ENCODE measurements at places on chromosomes 5 and 9.

DNA sequence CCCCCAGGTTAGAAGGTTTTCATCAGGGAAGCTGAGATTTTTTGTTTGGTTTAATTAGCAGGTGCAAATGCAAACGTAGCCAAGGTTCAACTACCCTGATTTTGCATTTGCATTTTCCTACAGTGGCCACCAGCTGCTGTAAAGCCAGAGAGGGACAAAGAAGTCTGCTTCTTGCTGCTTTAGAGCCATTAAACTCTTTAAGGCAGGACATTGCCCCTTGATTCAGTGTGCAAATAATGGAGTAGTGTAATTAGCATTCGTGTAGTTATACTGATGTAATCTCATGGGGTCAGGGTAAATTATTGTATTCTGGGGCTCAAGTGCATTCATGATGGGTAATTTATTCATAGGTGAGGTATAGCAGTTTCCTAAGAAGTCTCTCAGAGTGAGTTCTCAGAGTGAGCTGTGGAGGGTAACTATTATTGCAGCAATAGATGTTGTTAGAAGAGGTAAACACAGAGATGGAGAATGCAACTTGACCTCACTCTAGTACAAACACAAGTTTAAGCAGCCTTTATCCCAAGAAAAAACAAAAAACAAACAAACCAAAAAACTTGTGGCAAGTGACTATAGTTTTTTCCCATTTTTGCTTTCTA, 526.5 kb downstream of the KIF4B start:
- no peak for DNase-seq

GRCh38 chr5:100676817-100677631, 141.8 kb downstream of the FAM174A start:
- DNase-seq = no peak

DNA sequence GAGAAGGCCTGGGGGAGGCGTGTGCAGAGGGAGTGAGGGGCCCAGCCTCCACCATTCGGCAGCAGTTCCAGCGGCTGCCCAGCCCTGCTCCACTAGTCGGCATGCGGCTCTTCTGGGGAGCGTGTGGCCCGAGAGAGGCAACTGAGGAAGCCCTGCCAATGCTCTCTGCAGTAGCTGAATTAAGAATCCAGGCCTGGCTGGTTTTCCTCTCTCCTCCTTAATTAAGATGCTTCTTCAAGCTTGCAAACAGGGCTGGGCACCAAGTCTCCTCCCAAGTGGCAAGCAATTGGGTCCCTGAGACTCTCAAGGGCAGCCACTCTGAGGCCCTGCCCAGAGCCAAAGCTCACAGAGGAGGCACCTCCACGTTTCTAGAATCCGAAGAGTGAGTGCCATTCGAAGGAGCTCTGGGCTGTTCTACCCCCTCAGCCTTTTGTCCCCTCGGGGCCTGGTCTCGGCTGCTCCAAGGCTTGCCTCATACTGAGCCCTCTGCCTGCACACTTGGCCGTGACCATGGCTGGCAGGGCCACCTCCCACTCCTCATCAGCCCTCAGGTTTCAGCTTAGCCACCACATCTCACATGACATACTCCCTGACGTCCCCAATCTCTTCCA, 75.4 kb upstream of the LRRTM2 start:
- no peak for DNase-seq

DNA sequence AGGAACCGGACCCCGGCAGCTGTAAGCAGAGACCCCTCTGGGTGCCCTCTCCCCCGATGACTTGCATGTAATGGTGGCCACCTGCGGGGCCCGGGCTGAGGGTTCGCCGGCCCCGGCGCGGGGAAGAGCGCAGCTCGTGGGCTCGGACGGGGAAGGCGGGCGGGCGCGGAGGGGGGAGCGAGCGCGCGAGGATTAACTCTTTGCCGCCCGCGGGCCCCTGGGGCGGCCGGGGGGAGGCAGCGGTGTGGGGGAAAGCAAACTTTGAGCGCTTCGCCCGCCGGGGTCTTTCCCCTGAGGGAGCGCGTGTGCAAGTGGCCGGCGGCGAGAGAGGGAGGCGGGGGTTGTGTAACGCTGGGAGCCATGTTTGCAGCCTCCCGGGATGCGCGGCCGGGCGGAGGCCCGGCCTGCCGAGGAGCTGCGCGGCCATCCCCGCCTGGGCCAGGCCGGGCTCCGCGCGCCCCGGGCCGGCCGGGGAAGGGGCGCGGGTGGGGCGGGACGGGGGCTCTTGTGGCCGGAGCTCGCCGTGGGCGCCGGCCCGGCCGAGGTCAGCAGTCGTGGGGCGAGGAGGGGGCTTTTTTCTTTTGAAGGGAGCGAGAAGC, 547 bp downstream of the ANP32B start:
- peak; percentile 31 for DNase-seq

DNA sequence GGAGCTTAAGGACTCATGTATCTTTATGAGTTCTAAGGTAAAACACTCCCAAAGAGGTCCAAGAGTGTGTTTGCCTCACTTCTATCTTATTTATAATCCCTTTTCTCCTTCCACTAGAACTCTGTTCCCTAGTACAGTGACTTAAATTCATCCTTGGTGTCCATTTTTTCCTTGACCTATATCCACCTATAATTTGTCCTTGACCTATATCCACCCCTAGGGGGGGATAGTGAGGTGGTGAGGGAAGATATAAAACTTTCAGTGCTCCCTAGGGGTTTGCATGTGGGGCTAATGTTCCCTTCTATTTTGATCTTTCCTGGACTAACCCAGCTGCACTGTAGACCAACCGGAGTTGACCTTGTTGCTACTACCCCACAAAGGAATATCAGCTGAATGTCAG, 83.5 kb upstream of the GNAQ start:
- peak; percentile 35 for DNase-seq

DNA sequence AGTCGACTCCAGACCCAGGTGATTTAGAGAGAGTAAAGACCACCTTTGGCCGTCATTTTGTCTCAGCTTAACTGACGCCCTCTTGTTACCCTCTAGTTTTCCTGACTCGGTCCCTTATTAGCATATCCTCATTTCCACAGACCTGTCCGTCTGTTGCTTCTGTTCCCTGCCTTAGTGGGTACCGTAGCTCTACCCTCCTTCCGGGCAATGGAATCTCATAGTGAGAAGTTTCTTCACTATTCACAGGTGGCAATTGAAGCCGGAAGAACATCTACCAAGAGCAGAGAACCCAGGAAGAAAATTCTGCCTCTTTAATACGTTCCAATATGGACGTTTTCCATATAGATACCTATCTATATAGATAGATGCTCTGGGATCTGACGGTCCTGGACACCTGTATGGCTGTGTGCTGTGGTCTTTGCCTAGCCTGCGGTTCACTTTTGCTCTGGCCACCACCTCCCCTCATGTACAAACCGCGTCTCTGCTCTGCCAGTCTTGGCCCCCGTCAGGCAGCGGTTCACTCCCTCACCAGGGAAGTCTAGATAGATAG, 652 bp upstream of the TMEM161B start:
- DNase-seq = peak; percentile 25

DNA sequence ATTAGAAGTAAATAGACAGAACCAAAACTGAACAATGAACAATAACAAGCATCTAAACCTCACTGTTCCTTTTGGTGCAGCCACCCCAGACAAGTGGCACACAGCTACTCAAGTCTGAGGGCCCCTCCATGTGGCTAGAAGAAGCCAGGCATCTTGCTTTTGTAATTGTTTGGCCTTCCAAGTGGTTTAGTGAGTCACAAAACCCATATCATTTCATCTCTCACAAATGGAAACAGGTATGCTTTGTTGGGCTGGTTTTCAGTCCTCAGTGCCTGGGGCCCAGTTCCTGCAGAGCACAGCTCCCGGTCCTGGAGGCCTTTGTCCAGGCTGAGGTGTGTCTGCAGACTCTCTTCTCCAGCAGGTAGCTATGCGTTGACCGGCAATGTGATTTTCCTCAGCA, 16.7 kb downstream of the PRLR start:
- DNase-seq = no peak

DNA sequence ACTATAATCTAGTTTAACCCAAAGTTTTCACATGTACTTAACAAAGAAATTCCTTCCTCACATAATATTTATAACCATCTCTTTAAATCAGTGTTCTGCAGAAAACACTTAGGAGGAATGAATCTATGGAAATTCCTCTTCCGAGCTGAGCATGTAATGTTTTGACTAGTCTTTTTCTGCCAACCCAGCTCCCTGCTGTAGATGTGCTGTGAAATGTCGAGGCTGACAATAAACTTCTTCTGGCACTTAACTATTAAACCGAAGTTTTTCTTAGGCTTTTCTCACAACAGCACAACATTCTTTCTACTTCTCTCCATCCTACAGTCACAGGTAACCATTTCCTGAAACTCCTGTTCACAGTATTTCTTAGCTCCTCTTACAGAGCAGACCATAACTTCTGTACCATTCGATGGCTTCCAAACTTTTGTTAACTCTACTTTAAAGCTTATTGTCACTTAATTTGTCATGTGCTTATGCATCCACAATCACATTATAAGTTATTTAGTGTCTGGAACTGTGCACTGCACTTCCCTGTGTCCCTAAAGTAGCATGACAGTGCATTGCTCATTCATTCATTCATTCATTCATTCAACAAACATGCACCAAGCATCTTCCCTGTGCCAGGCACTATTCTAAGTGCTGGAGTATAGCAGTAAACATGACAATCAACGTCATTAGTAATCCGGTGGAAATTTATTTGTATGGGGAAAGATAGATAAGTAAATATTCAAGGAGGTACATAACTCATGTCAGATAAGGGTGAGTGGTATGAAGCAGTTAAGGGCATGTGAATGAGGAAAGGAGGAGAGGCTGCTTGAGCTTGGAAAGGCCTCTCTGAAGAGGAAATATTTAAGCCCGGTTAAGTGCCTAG, 54.6 kb downstream of the TSSK1B start:
- no peak for DNase-seq

DNA sequence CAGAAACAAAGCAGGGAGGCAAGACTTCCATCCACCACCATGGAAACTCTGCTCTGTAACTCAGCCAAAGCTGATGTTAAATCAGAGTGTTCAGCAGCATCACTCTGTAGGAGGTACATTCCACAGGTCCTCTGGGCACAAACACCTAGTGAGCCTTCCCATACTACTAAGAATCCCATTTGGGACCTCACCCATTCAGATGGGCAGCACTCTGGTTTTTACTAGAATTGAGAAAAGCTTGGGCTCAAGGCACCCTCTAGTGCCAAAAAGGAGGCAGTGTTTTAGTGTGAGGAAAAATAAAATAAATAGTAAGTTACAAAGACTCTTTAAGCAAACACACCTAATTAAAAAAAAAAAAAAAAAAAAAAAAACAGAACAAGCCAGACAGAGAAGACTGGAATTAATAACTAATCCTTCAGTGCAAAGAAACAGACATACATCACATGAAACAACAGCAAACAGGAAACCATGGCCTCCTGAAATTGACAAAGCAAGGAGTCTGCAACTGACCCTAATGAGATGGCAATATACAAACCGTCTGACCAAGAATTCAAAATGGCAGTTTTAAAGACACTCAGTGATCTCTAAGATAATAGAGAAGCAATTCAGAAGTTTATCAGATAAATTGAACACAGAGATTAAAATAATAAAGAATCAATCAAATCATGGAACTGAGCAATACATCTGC, 159.5 kb downstream of the GNA14 start:
- peak; percentile 15 for DNase-seq

- no peak for DNase-seq
These were observed 36.3 kb downstream of the TRIO start for GRCh38 chr5:14179446-14179845.

GRCh38 chr5:55636177-55636576, 75.9 kb downstream of the SLC38A9 start:
- DNase-seq = no peak

GRCh38 chr9:75185585-75186170, 97.4 kb downstream of the OSTF1 start:
- peak; percentile 35 for DNase-seq

DNA sequence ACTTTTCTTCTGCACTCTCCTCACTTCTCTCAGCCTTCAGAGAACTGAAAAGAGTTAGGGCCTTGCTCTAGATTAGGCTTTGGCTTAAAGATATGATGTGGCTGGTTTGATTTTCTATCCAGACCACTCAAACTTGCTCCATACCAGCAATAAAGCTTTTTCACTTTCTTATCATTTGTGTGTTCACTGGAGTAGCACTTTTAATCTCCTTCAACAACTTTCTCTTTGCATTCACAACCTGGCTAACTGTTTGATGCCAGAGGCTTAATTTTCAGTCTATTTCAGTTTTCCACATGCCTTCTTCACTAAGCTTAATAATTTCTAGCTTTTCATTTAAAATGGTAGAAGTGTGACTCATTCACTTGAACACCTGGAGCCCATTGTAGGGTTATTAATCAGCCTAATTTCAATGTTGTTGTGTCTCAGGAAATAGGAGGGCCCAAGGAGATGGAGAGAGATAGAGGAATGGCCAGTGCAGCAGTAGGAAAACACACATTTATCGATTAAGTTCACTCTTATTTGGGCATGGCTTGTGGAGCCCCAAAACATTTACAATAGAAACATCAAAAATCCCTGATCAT, 5.9 kb downstream of the ATPSCKMT start:
- DNase-seq = peak; percentile 35

DNA sequence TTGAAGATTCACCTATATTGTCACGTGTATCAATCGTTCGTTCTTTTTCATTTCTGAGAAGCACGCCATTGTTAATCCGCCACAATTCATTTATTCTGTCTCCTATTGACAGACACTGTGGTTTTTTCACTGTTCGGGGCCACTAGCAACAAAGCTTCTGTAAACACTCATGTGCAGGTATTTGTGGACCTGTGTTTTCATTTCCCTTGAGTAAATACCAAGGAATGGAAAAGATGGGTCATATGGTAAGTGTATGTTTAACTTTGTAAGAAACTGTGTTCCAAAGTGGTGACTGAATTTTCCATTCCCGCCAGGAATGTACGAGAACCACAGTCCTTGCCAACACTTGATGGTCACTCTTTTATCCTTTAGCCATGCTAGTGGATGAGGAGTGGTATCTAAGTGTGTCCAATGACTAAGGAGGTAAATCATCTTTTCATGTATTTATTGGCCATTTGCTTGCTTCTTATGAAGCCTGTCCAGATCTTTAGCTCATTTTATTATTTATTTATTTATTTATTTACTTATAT, 10.7 kb downstream of the ABO start:
- DNase-seq = no peak

DNA sequence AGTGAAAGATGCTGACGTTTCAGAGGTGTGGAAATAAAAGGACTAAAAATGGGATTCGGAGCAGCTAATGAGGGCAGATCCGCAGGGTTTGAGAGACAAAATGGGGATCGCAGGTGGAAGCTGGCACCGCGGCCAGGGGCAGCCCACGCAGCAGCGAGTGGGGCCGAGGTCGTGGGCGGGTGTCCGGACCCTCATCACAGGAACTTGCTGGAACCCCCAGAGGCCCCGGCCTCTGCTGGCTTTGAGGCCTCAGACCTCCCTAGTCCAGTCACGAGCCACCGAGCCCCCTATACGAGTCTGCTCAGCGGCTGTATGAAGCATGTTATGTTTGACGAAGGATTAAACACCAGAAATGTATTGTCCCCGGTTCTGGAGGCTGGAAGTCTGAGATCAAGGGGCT, 45.8 kb upstream of the FCN1 start:
- DNase-seq = no peak

GRCh38 chr5:171314728-171315385, 5.8 kb downstream of the TLX3 start:
- no peak for DNase-seq

- no peak for DNase-seq
These were observed 81.7 kb downstream of the ITGA1 start for GRCh38 chr5:52869391-52869790.
